ENCODE measurements at places on chromosomes 2 and 18.
A peak's percentile ranks its signal among the peaks of the same experiment; 100 is the strongest.

- no peak for DNase-seq
Observed at GRCh38 chr2:204738721-204739120, 193.4 kb downstream of the PARD3B start.

DNA sequence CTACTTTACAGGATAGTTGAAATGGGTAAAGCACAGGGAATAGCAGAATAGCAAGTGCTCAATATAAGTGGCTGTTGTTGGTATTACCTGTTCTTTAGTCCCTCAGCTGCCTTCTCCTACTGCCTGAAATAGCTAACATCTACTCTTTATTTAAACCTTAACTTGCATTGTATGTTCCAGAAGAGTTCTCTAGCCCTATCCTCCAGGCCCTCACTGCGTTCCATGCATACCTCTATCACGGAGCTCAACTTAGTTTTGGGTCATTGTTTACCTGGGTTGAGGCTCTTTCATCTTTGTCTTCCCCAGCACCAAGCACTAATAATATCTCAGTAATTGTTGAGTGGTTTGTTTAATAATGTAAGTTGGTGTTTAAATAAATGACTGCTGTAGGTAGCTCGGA is 242.2 kb upstream of the FANCL start:
- DNase-seq: no peak

- DNase-seq: no peak
Observed at GRCh38 chr2:160292225-160292624, 92.2 kb upstream of the ITGB6 start.

GRCh38 chr2:191462370-191462769 is 215.6 kb upstream of the NABP1 start:
- no peak for DNase-seq

- DNase-seq: no peak
Observed at GRCh38 chr2:228839421-228839876, 431.6 kb downstream of the PID1 start.

GRCh38 chr2:229640636-229641035 is 73.7 kb downstream of the DNER start:
- no peak for DNase-seq

DNA sequence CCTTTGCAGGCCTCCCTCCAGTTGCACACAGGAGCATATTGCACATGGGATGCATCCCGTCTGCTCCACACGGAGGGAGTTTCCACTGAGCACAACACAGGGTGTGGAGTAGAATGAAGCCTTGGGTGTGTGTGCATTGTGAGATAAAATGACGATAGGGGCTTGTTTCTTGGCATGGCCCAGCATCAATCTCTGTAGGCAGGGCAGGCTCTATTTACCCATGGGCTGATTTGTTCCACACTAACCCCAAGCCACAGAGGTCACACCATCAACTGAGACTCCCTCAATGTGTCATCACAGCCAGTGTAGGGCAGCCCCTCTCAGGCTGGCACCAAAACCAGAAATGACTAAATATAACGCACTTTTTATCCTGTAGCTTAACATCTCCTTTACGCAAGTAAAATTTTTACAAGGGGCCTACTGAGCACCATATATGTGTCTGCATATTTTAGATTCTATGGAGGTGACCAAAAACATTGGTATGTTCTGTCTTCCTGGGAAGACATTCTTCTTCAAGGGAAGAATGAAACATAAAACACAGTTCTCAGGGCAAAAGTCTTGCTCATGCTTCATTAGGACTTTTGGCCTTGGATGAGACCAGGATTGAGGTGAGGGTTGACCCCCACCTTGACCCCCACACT is 2.7 kb upstream of the GKN1 start:
- DNase-seq: no peak

DNA sequence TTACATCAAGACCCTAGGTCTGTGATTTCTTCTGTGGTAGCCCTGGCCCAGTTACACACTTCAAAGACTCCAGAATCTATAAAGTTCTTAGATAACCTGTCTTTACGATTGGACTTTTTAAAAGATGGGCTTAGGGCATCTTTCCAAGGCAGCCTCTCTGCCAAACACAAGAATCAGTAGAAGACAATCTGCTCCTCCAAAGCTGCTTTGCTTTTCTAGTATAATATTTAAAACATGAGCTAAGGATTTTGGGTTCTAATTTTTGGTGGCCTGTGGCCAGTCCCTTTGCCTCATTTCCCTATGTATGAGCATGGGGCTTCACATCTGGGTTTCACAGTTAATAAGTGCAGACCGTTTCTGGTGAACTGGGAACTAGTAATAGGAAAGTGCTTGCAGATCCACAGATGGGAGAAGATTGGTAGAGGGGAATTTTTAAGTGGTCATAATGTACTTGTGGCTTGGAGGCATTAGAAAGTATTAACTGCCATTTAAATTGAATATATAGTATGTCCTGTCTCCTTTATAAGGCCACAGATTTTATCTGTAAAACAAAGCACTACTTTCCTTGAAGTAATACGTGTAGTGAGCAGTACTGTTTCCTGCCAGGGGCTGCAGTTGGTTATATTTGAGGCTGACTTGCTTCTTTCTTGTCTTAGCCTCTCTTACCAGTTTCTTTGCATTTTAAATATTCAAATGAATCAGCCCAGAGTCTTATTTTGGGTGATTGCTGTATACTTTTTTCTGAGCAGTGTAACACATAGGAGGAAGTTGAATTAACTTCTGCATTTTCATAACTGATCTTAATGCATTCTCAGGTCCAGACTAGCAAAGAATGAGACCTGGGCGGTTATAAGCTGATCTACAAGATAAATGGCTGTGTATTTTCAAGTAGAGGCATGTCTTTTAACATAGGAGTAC is 1.5 kb downstream of the ARPC2 start:
- DNase-seq: peak; percentile 67

DNA sequence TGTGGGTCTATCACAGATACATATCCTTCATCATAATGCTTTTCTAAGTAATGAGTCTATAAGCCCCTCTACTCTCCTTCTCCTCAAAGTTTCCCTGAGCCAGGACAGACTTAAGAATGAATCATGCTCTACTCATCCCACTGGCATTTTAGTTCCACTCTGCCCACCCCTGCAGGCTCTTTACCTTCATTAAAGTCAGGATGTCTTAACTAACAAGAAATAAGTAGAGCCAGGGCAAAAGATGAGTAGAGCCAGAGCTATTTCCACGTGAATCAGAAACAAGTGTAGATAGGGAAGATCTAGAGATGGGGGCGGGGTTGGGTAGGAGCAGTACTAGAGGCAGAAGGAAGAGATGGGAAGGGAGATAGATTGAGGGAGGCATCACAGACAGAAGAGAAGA is 790.5 kb downstream of the RNF144A start:
- DNase-seq: no peak

DNA sequence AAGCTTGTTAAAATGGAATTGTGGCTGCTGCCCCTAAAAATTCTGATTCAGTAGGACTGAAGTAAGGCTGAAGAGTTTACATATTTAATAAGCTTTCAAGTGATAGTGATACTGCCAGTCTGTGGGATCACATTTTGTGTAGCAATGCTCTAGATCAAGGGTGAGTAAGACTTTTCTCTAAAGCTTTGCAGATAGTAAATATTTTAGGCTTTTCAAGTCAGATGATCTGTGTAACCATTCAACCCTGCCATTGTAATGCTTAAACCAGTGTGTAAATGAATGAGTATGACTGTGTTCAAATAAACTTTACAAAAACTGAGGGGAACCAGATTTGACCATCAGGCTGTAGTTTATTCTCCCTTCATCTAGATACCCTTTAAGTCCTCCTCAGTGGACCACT is 92.7 kb downstream of the PIK3C3 start:
- DNase-seq: no peak

DNA sequence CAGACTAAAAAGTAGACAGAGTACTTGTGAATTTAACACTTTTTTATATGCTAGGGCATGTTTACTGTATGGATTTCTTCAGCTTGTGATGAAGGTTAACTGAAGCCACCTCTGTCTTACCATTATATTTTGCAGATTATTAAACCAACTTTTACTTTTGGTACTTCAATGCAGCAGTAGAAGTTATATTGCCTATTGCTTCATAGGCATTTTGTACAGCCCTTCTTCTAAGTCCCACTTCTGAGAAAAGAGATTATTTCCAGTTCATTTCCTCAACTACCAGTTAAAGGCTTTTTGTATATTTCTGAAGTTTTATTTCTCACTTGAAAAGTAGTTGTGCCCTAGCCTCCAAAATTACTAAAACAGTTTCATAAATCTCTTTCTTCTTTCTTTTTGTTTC is 256.4 kb upstream of the FBXO11 start:
- no peak for DNase-seq

DNA sequence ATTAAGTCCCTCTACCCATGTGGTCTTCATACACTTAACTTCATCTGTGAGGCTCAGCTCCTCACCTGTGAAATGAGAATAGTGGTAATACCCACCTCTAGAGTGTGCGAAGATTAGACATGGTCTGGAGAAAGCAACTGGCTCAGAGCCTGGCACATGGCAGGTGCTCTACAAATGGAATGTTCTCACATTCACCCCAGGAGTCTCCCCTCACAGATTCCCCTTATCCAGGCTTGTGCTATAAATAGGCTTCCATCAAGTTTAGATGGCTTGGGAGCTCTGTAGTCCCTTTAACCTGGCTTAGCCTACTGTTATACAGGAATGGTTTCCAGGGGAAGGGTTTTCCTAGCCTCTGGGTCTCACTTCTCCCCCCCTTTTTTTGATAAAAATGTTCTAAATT is 455.9 kb downstream of the RNF144A start:
- DNase-seq: no peak

- DNase-seq: no peak
Observed at GRCh38 chr2:73063909-73064875, 7.3 kb downstream of the SFXN5 start.

- DNase-seq: no peak
Observed at GRCh38 chr2:33205693-33206434, 259.1 kb downstream of the LTBP1 start.

- no peak for DNase-seq
Observed at GRCh38 chr2:109331081-109331480, 202.1 kb downstream of the SH3RF3 start.

DNA sequence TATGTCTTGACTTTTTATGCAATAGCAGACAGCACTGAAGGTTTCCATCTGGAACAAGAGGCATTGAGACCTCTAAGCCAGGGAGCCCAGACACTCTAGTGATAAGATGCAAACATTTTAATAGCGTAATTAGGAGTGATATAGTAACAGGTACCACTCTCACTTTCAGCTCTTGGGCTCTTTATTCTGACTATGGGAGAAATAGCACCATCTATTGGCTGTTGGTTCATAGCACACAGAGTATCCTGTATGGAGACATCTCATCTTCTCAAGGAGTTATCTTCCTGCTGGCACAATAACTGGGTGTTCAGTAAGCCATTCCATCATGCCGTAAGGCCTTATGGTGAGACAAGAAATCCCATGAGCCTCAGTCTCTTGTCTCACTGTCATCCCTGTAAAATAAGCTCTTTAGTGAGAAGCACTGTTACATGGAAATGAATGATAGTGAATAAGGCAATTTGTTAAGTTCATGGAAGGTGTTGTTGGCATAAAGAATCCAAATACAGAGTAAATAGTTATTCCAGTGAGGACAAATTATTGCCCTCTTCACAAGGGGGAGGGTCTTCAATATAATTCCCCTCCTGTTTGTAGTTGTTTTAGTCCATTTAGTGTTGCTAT is 48.3 kb downstream of the THUMPD2 start:
- peak; percentile 9 for DNase-seq

GRCh38 chr2:233089851-233090250 is 29.7 kb downstream of the INPP5D start:
- DNase-seq: no peak

- no peak for DNase-seq
Observed at GRCh38 chr2:167820488-167820887, 426.9 kb downstream of the STK39 start.

GRCh38 chr18:3995476-3996102 is 459.5 kb downstream of the DLGAP1 start:
- DNase-seq: peak; percentile 57

GRCh38 chr18:23247896-23248295 is 112.6 kb downstream of the CABLES1 start:
- no peak for DNase-seq

- no peak for DNase-seq
Observed at GRCh38 chr2:50722776-50723175, 309.2 kb downstream of the NRXN1 start.

GRCh38 chr2:128405467-128405900 is 86.8 kb upstream of the HS6ST1 start:
- no peak for DNase-seq

DNA sequence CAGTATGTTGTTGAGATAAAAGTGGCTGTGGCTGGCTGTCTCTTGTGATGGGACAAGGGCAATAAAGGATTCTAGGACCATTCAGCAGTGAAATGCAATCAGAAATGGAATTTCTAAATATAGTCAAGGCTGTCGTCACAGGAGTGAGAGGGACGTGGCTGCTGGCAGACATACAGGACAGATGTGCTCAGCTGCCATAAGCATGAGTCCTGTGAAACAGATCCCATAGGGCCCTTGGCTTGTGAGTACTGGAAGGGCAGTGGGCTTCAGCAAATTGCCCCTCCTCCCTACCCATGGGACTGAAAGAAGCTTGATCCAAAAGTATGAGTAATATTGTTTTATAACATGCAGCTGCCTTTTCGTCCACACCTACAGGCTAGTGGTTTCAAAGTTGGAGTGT is 4.2 kb upstream of the CNNM3 start:
- DNase-seq: no peak

DNA sequence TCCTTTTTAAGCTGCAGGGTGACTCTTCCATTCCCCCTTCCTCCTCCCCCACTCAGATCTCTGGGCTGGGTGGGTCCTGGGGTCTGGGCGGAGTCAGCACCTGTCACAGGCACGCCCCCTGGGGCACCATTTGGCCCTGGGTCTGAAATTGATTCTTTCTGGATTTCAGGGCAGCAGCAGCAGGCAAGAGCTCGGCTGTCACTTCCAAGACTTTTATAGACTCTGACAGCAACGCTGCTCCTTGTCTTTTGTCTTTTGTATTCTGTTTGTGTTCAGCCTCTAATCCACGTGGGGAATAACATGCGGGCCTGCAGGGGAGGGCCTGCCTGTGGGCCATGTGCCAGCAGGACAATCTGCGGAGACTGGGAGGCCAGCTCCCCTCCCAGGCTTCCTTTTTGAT is 3.9 kb downstream of the BOD1L2 start:
- DNase-seq: no peak

- DNase-seq: no peak
Observed at GRCh38 chr2:241887806-241888522, 18.4 kb downstream of the RTP5 start.

DNA sequence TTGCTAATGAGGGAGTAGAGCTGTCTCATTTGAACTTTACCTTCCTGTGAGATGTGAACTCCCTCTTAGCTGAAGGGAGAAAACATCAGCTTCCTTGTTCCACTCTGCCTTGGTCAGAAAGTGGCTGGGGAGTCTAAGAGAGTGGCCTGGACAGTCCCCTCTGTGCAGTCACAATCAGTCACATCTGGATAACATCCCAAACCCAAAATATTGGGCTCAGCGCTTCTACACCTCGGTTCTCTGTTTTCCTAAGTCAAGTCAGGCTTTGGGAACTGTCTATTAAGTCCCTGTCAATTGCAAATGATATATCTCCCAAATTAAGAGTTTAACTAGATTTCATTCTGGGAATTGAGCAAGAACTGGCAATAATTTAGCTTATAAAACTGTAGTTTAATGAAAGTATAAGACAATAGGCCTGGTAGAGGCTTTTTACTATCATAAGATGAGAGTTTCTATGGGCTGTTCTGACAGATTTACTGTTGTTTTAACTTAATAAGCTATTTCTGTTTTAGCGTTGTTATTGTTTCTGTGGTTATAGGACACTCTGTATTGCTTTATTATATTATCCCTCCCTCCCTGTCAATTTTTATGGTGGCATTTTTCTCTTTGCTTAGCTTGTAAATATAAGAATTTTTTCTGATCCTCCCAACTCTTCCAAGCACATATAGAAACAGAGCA is 135.1 kb upstream of the LHCGR start:
- no peak for DNase-seq

GRCh38 chr2:85750587-85751575 is 2.9 kb upstream of the ATOH8 start:
- DNase-seq: peak; percentile 43

- DNase-seq: no peak
Observed at GRCh38 chr2:33015421-33016142, 68.8 kb downstream of the LTBP1 start.

Data from CD4-positive, alpha-beta T cell treated with Interleukin-2 at 100 ng/mL for 4 hours (primary cell).